ENCODE measurements at places on chromosomes 4 and X.

DNA sequence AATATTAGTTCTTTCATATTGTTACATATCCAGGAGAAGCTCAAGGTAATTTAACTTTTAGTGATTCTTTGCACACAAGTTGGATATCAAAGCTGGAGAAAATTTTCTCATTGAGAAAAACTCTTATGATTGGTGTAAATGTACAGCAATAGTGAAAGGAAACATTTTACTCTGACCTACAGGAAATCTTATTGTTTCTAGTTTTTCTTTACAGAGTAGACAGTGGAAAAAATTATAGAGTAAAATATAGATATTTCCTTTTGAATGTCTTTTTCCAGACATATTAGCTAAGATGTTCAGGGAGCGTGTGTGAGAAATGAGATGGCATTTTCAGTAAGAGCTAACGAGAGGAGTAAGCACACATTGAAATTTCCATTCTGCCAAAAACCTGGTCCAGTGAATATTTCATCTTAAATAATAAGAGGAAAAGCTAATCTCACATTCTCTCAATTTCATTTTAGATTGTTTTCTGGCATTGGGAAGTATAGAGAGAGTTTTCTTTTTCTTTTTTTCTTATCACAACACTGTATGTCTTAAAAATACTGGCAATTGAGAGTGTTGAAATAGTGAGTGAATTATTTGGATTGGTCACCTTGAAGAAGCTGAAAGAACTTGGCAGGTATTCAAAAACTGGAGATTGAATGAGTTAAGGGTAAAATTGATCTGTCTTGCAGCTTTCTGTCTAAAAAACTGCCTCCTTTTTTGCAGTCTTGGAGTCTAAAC lies 15.6 kb upstream of the ATP8A1 start:
- DNase-seq, result no peak

GRCh38 chrX:4622486-4623167 lies 909.2 kb upstream of the PRKX start:
- DNase-seq, result no peak

- no peak for DNase-seq
Measured at GRCh38 chr4:105586638-105587328, 34.4 kb downstream of the ARHGEF38 start.

GRCh38 chr4:25421816-25422525 lies 44.9 kb downstream of the ANAPC4 start:
- DNase-seq, result no peak

GRCh38 chrX:77415161-77415560 lies 32.0 kb upstream of the FGF16 start:
- no peak for DNase-seq

DNA sequence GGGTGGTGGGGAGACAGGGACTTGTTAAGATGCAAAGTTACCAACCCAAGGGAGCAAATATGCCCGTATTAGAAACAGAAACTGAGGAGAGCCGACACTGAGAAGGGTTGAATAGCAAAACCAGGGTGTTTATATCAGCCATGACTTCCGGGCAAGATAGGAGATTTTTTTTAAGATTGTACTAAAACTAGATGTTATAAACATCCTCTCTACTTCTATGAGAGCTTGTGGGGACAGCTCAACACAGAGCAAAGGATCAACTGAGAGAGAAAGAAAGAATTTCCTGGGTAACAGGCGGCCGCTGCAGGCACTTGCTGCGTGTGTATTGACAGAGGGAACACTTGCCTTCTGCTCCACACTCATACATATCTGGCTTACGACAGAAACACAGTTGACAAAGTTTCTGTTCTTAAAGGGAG lies 49.1 kb upstream of the FBXW7 start:
- DNase-seq, result no peak

DNA sequence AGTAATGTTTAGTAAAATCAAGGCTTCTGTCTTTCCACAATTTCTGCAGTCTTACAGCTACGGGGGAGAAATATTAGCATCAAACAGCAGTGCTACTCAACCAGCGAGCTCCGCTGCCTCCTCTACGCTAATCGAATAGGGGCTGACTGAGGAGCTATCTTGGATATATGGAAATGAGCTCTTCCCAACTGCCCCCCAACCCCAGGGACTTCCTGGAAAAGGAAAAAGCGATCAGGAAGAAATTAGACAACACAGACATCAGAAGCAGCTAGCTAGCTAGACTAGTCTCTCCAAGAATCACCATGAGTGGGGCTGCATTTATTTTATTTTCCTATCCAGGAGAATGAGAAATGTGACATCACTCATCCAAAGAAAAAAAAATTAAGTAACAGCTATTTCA lies 7.6 kb downstream of the NKX6-1 start:
- no peak for DNase-seq

- no peak for DNase-seq
Measured at GRCh38 chr4:10747186-10747585, 62.6 kb upstream of the CLNK start.

DNA sequence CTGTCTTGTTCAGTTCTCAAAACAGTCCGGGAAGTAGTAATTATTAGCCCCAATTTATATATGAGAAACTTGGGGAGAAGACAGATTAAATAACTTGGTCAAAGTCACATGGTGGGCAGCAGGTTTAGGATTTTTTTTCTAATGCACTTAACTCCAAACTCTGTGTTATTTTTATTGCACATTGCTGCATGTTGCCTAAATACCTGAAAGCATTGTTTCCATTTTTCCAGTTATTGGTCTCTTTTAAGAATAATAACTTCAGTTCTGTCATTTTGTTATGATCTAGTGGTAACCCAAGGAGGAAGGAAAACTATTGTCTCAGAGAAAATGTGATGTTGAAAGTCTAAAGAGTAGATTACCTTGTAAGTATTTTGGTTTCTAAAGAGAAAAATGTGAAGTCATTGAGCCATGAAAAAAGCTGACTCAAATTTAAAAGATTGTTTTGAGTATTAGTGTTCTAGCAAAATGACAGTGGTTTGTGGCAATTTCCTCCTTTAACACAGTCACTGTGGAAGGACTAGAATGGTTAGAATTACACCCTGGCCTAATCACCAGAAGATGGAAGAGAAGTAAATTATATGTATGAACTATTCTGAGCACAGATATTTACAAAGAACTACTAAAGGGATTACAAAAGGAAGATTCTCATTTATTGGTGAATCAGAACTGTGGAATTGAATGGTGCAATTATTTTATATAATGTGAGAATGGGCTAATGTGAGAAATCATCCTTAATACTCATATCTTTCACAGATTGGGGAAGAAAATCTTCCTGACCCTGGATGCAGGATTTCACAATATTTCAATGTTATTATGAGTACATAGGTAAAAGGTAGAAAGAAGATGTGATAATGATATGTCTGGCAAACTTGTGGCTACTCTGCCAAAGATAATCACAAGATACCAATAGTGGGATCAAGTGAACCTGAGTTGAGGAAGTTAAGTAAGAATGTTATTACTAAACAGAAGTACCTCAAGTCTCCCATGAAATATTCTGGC lies 21.7 kb upstream of the CXCL8 start:
- DNase-seq, result no peak

DNA sequence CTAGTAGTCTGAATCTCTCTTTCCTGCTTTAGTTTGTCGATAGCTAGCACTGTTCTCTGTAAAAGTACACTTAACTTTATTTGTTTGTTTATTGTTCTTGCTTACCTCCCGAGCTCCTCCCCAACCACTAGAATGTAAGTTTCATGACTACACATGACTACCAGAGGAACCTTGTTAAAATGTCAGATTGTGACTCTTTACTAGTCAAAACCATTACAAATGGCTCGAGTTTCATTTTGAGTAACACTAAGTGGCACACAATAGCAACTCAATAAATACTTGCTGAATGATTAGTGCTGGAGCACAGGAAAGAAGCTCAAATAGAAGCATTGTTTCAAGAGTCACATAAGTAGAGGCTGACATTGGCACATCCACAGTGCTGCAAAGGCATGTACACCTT lies 116.1 kb downstream of the MAPK10 start:
- no peak for DNase-seq

GRCh38 chr4:878796-879728 lies 53.1 kb downstream of the GAK start:
- no peak for DNase-seq

- no peak for DNase-seq
Measured at GRCh38 chr4:57905965-57906364, 795.8 kb upstream of the IGFBP7 start.

DNA sequence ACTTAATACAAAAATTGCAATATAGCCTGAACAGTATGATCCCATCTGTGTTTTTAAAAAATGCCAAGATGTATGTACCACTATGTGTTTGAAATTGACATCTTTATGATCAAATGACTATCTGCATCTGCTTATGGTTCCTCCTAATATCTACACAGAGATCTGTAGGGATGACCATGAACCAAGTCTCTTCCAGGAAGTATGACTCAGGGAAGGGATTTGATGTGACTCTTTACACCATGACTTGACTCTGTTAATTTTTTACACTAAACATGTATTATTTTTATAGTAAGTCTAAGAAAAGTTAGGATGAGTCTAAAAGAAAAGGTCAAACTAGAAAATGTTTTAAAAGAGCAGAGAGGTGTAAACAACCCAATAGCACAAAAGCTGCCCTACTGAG lies 164.0 kb downstream of the SH3KBP1 start:
- no peak for DNase-seq

Data from ureter (tissue), 1 donor.